Psoas muscle (tissue), 8 donors: ENCODE measurements at places on chromosomes 4 and X. TPM values are rescaled to one million over a fixed set of nuclear protein-coding genes. Genes with fewer than 3 reads are reported as not detected.

- H3K4me1 ChIP-seq, result no peaks in the 10 kb centered on the region
- H3K36me3 ChIP-seq, result no peaks in the 10 kb centered on the region
- no peak overlapping the region for H3K4me3 ChIP-seq
- H3K27me3 ChIP-seq, result no peaks in the 10 kb centered on the region
These were observed 306.5 kb upstream of the LDB2 start for GRCh38 chr4:17204908-17205307.

GRCh38 chr4:100286636-100287035 is 96.4 kb upstream of the DDIT4L start:
- no peaks in the 10 kb centered on the region for H3K27me3 ChIP-seq
- peaks cover 65% of the 10 kb centered on the region for H3K4me1 ChIP-seq
- no peak overlapping the region for H3K4me3 ChIP-seq

- H3K4me1 ChIP-seq, result no peaks in the 10 kb centered on the region
- peak overlapping the region; percentile 23 for H3K27ac ChIP-seq
- DNase-seq, result peak; percentile 16
These were observed 183.3 kb downstream of the KDR start for GRCh38 chr4:54941994-54942552.

DNA sequence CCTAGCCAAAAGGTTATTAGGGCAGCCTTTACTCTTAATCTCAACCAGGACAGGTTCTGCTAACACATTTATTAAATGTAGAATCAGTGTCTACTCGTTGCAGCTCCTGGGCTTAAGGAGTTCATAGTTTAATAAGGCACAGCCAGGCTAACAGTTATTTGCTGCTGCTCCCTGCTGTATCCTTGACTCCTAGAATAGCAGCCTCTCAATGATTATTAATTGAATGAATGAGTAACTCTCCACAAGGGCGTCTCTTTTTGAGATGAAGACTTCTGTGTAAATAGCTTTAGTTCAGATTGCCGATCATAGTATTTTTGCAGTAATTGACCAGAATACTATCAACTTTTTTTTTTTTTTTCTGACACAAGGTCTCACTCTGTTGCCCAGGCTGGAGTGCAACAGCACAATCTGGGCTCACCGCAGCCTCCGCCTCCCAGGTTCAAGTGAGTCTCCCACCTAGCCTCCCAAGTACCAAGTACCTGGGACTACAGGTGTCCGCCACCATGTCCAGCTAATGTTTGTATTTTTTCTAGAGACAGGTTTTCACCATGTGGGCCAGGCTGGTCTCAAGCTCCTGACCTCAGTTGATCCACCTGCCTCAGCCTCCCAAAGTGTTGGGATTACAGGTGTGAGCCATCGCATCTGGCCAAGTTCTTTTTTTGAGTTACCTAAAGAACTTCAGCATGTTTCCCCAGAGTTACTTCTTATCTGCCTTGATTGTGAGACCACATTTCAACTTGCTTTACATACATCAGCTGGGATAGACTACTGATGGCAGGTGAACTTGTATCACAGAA is 2.9 kb downstream of the UGDH start:
- no peak overlapping the region for H3K4me3 ChIP-seq
- H3K27ac ChIP-seq, result no peak overlapping the region
- H3K36me3 ChIP-seq, result no peaks in the 10 kb centered on the region
- no peak for DNase-seq

DNA sequence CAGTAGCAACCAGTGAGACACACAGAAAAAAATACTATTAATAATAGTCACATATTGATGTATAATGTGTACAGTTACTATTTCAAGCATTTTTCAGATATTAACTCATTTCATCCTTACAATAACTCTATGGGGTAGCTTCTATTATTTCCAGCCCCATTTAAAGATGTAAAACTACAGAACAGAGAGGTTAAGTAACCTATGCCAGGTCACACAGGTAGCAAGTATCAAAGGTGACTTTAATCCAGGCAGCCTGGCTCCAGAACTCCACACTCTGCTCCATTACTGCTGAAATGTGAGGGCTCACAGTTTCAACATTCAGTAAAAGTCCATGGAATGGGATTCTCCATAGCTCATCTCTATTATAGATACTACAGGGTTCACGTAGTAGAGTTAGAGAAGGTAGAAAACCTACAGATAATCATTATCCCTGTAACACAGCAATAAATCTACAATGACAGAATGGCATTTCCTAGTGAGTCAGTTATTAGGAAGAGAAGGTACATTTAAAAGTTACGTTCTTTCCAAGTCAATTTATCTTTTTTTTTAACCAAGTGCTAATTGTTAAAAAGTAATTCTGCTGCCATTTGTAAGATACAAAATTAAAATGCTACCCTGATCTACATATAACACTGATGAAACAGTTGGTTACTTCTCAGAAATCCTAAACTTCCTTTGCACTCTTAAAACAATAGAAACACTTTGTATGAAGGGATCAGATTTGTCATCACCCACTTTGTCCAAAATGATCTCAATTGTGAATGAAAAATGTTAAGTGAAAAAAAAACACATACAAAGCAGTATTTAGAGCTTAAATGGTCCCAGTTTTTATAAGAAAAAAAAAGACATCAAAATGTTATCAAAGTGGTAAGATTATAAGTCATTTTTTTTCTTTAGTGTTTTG is 18.7 kb downstream of the RELL1 start:
- no peak for DNase-seq
- peaks cover 51% of the 10 kb centered on the region for H3K4me1 ChIP-seq
- no peaks in the 10 kb centered on the region for H3K36me3 ChIP-seq
- peak overlapping the region; percentile 78 for H3K27ac ChIP-seq
- no peak overlapping the region for H3K4me3 ChIP-seq
- H3K27me3 ChIP-seq, result no peaks in the 10 kb centered on the region

DNA sequence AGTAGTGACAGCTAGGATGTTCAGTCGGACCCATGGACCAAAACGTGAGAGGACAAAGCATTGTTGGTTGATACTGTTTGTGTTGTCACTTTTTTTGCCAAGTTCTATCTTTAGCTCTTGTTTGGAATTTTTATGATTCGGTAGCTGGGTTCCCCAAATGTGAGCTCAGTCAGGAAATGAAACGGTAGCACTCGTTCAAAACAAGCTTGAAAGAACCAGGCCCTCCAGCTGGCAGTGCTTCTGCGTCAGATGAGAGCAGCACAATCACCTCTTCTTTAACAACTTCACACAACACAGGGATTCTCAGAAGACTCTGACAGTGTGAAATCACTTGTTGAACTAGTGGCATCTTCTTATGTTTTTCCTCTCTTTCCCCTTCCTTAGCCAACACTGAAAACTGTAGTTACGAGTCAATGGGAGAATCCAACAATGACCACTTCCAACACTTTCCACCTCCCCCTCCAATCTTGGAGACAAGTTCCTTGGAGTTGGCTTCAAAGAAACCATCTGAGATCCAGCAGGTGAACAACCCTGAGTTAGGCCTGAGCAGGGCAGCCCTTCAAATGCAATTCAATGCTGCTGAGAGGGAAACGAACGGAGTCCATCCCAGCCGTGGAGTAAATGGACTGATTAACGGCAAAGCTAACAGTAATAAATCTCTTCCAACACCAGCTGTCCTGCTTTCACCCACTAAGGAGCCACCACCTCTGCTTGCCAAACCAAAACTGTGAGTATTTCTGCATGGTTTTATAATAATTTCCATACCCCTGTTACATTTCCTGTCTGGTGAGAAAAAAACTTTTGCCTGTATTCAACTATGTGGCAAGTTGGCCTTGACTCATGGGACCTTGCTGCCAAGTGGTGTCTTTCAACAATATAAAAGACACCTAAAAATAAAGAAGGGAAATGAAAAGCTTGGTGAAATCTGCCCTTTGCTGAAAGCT is 214.6 kb downstream of the PALLD start:
- no peaks in the 10 kb centered on the region for H3K36me3 ChIP-seq
- H3K4me1 ChIP-seq, result peaks cover 22% of the 10 kb centered on the region
- no peak overlapping the region for H3K4me3 ChIP-seq
- H3K27me3 ChIP-seq, result no peaks in the 10 kb centered on the region

DNA sequence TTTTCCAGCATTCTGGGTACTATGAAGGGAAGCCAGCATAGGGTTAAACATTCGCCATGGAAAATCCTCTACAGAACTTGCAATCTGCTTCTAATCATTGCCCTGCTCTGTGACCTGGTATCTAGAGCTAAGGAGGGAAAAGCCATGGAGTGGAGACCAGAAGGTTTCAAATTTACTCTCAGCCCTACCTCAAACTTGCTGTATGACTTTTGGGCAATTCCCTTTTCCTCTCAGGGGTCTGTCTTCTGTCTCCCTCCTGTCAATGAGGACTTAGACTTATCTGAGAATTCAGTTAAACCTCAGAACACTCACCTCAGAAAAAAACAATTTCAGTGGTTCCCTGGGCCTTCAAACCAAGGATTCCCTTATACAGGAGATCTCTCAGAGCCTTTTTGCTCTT is 29.1 kb downstream of the ARHGEF9 start:
- no peaks in the 10 kb centered on the region for H3K36me3 ChIP-seq
- H3K27ac ChIP-seq, result no peak overlapping the region
- peaks cover 5% of the 10 kb centered on the region for H3K27me3 ChIP-seq
- DNase-seq, result no peak
- H3K4me1 ChIP-seq, result peaks cover 5% of the 10 kb centered on the region

SCML2 gene
- total RNA-seq, result 1.1 TPM

CT55 gene
- not detected for total RNA-seq

PPP1R3F gene
- total RNA-seq, result 24.2 TPM

SYP gene
- total RNA-seq, result 0.63 TPM

SFRP2 gene
- 2.6 TPM for total RNA-seq
